ENCODE measurements at places on chromosomes 7 and 10.

- no peak for DNase-seq
Measured at GRCh38 chr7:46651561-46652088, 730.6 kb upstream of the IGFBP3 start.

- peak; percentile 47 for DNase-seq
Measured at GRCh38 chr7:139153832-139154231, 44.3 kb upstream of the ZC3HAV1 start.

GRCh38 chr7:156558198-156558597 lies 82.4 kb upstream of the RNF32 start:
- DNase-seq, result no peak

- no peak for DNase-seq
Measured at GRCh38 chr7:100546129-100546925, 7.3 kb downstream of the AGFG2 start.

- DNase-seq, result no peak
Measured at GRCh38 chr10:1229116-1229515, 172.9 kb downstream of the WDR37 start.

DNA sequence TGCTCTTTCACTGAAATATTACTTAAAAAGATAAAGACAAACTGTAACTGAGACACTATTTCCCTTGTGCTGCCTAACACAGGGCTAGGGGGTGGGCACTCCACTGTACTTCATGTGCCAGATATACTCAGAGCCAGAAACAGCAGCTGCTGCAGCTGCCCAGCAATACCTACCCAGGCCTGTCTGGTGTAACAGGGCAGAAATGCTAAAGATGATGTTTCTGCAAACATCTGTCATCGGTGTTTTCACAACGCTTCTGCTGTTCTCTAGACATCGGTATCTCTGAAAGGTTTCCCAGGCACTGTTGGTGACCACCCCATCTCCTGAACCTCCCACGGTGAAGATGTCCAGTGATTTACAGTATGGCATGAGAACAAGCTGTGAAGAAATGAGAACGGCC lies 42.7 kb downstream of the LAMB1 start:
- DNase-seq, result no peak

DNA sequence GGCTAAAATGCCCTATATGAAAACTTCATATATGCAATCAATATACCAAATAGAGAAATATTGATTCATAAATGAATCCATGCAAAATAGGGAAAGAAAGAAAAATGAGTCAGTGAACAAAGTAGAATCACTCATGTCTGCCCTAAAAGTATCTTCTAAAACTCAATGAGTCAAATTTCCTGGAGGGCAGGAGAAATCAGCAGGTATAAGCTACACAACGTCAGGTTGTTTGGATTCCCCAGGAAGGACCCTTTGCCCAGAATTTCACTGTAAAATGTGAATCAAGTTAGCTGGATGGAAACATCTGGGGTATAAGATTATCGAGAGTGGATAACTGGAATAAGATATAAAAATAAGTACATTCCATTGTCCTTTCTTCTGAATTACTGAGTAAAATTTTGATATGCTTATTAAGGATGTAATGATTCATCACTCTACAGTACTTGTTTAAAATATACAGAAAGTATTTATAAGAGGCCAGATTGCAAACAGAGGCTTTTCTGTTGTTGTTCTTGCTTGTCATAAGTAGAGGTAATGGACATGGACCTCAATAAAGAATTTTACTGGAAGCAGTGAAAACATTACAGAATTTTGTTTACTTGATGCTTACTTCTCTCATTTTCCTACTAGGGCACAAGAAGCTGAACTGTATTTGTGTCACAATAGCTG lies 99.0 kb downstream of the AGMO start:
- no peak for DNase-seq

GRCh38 chr10:51289519-51289918 lies 215.2 kb downstream of the PRKG1 start:
- no peak for DNase-seq

GRCh38 chr10:125084614-125085257 lies 75.6 kb downstream of the CTBP2 start:
- DNase-seq, result no peak

All from suppressor macrophage treated with lipopolysaccharide for 4 hours (primary cell).